ENCODE measurements at places on chromosomes 5 and 9.

DNA sequence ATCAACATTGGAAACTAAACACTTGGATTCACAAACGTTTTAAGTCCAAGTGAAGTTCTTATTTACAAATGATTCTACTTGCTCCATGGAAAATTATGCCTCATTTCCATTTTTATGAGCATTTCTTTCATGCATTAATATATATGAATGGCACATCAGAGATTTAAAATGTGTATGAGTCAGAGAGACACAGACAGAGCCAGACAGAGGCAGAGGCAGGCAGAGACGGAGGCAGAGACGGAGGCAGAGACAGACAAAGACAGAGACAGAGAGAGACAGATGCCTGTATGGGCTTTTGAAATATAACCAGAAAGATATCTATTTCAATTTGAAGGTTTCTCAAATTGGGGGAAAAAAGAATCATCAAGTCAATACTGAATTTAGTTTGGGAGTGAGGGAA is 649.0 kb downstream of the PTPRD start:
- no peak for DNase-seq

- DNase-seq = no peak
Measured at GRCh38 chr5:120761986-120762385, 297.9 kb downstream of the PRR16 start.

DNA sequence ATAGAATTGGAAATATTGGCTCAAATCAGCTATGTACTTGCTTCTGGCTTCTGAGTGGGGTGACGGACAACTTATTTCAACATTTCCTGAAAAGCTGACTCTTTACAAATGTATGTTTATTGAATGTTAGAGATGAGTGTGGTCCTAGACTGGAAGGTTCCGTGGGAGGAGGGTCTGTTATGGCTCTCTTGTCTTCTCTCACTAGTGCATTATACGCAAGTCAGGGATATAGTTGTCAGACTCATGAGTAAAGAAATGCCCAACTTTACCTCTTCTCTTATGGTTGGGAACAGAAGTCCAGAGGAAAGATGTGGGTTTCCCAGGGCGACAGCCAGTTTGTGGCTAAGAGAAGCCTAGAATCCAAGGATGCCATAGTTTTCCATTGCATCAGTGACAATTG is 839.3 kb upstream of the WWC1 start:
- DNase-seq = no peak

DNA sequence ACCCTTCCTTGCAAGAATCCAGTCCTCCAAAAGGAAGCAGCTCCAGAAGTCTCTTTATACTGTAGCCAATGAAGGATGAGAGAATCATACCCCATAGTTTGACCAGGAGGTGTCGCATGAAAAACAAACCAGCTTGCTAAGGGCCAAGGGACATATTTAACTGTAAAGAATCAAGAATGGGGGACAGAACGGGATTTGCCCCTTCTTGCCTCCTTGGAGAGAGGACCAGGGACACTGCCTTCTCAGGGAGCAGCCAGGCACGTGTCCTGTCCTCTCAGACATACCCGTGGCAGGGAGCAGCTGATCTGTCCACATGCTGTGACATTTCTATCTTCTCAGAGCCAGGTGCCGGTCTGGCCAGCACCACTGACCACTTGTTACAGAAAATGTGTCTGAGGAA is 11.7 kb downstream of the PRUNE2 start:
- no peak for DNase-seq

DNA sequence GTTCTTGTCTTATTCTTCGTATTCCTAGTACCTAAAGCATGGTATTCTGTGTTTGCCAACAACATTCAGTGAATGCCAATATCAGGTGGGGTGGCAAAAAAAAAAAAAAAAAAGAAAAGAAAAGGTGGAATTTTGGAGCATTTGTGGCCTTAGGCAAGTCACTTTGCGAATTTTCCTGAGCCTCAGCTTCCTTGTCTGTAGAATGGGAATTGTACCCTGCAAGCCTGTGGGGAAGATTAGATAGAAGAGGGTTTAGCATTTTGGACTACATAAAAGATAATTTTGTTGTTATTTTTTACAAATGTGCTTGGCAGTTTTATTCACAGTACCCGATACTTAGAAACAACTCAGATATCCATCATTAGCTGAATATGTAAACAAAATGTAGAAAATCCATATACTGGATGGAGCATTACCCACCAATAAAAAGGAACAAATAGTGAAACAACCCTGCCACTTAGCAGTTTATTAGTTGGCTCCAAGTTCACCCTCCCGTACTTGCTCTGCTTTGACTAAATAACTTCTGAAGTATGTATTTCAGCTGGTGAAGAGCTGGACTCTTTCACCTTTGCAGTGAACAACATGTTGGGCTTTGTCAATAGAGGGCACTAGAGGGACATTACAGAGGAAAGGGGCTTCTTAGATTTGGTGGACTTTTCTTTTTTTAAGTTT is 13.6 kb downstream of the UBE2D2 start:
- DNase-seq = peak; percentile 42

DNA sequence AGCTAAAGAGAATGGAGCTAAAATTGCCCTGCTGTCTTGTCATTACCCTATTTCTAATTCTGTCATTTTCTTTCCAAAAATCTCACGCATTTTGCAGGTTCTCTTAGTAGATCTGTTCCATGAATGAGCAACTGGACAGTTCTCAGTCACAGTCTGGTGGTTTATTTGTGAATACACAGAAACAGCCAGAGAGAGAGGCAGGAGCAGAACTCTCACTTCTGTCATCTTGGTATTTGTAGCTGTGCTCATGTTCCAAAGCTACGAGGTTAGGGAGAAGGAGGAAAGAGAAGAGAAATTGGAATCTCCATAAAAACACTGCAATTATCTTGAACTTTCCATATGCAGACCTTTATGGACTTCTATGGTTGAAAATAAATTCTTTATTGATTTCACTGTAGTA is 118.0 kb upstream of the OR13F1 start:
- DNase-seq = no peak

- DNase-seq = no peak
Measured at GRCh38 chr5:142006363-142007236, 6.2 kb downstream of the GNPDA1 start.

DNA sequence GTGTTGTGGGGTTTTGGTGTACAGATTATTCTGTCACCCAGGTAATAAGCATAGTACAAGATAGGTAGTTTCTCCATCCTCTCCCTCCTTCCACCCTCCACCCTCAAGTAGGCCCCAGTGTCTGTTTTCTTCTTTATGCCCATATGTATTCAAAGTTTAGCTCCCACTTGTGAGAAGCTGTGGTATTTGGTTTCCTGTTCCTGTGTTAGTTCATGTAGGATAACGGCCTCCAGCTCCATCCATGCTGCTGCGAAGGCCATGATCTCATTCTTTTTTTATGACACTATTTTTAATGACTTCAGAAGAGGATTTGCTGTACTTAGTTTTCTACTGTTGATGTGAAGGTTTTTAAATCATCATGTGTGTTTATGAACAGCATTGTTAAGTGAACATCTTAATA is 11.9 kb downstream of the CCDC180 start:
- no peak for DNase-seq

GRCh38 chr5:85990998-85991397 is 626.7 kb upstream of the COX7C start:
- DNase-seq = no peak

GRCh38 chr9:135239769-135240141 is 152.3 kb downstream of the OLFM1 start:
- no peak for DNase-seq

- no peak for DNase-seq
Measured at GRCh38 chr9:131485728-131486422, 16.8 kb upstream of the POMT1 start.

DNA sequence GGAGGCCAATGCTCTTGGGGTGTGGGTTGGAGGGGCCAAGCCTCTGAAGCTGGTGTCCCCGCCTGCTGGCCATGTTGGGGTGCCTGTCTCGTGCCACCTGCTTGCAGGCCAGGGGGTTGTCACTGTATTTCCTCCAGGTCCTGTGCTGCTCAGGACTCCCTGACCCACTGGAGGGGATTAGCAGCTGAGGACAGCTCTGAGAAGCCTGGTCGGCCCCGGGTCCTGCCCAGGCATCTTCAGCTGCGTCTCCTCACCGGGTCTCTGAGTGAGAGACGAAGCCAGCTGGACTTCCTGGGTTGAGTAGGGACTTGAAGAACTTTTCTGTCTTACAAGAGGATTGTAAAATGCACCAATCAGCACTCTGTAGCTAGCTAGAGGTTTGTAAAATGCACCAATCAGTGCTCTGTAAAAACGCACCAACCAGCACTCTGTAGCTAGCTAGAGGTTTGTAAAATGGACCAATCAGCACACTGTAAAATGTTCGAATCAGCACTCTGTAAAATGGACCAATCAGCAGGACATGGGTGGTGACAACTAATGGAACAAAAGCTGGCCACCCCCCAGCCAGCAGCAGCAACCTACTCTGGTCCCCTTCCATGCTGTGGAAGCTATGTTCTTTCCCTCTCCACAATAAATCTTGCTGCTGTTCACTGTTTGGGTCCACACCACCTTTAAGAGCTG is 20.6 kb upstream of the SLC9A3 start:
- no peak for DNase-seq

DNA sequence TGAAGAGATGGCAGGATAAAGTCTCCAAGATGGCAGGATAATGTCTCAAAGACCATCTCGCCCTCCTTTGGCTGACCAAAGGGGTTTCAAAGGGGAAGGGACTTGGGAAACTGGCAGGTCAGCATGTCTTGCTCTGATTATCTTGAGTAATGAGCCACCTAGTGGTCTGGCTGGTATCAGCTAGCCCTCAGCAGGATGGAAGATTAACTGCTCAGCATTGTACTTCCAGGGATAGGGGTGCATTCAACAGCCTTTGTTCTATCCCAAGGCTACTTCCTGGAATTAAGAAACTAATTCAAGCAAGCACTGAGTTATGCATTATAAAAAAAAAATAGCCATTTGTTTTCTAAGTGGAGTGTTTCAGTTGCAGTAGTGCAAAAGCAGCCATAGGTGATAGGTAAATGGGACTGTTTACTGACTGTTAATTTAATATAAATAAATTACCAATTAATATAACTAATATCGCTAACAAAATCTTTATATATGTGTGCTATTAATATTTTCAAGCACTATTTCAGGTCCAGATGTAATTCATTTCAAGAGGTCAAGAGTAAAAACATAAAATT is 555.5 kb downstream of the CDH9 start:
- peak; percentile 78 for DNase-seq

DNA sequence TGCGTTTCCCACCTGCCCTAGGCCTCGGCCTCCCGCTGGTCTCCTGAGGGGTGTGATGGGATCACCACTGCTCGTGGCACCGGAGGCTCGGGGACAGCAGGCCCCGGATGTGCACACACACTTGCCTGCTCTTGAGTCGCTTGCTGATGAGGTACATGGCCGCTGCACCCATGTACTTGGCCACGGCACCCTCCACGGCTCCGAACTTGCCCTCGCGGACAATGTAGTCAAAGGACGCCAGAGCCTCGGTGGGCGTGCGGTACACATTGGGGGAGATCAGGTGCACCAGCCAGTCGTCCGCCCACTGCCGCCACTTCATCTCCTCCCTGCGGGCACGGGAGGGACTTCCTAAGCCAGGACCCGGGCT is 4.7 kb downstream of the PTGES2 start:
- no peak for DNase-seq

DNA sequence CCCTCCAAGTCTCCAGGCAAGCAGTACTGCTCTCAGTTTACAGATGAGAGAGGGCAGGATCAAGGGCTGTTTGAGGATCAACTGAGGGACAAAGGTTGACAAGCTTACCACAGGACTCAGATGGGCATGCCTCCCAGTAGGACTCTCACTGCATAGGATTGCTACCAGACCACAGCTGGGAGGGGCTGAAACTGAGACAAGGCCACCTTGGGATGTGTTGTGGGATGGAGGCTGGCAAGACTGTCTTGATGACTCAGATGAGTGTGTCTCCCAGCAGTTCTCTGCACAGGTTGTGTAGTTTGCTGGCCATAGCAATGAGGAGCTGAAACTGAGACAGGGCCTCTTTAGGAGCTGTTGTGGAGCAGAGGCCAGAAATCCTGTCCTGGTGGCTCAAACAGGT is 222.2 kb upstream of the IRX1 start:
- DNase-seq = no peak

GRCh38 chr9:128215491-128216409 is 12.6 kb downstream of the DNM1 start:
- peak; percentile 48 for DNase-seq

- DNase-seq = no peak
Measured at GRCh38 chr5:76257897-76258296, 145.2 kb upstream of the IQGAP2 start.

GRCh38 chr5:171961117-171961516 is 45.3 kb downstream of the FBXW11 start:
- no peak for DNase-seq

DNA sequence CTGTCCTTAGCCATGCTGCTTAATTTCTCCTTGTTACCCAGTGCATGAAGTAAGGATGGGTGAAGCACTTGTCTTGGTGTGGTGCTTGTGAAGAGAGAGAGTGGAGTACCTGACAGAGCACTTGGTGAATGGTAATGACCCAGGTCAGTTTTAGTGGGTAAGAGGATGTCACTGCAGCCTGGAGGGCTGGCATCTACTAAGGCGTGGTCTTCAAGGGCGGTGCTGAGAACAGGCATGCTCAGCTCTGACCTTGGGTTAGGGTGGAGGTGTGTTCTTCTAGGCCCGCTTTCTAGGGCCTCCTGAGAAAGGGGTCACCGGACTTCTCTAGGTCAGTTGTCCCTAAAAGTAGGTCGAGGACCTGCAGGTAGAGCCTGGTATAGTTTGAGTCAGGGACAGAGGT is 25.7 kb downstream of the SH3GL2 start:
- DNase-seq = no peak

DNA sequence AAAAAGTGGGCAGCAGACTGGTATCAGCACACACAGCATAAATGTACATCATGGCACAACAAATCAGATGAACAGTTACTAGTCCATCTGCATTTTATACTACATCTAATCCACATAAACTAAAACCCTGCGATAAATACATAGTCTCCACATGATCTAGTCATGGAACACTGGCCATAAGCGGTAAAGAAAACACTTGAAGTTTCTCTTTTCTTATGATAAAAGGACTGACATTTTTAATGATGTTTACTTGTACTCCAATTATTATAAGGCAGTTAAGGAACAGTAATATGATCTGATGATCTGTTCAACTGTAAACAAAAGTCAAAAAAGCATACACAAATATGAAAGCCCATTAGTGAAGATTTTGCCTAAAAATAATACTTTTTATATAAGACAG is 112.5 kb downstream of the MPDZ start:
- DNase-seq = no peak

- no peak for DNase-seq
Measured at GRCh38 chr5:147818290-147818689, 13.2 kb downstream of the SPINK1 start.

GRCh38 chr5:143153332-143154119 is 250.0 kb downstream of the NR3C1 start:
- DNase-seq = no peak

- no peak for DNase-seq
Measured at GRCh38 chr5:160618286-160618685, 196.6 kb downstream of the PTTG1 start.

DNA sequence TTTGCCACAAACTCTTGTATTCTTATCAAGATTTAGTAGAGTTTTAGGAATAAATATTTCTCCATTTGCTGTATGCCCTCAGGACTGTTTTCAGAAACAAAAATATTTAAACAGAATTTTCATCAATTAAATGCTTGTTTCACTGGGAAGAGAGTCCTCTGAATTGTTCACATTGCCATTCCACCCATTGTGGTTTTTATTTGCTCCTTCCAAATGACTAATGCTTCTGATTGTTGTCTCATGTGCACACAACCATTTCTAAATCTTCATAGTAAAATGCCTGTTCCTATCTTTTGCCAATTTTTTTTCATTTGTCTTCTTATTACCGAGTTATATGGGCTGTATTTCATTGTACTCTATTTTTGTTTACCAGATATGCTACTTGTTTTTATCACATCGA is 10.6 kb downstream of the MARCOL start:
- no peak for DNase-seq

GRCh38 chr9:80326105-80326504 is 754.3 kb downstream of the TLE4 start:
- no peak for DNase-seq
